ENCODE measurements at places on chromosomes 11 and 22. TPM values are rescaled to one million over a fixed set of nuclear protein-coding genes. Genes with fewer than 3 reads are reported as not detected.

DNA sequence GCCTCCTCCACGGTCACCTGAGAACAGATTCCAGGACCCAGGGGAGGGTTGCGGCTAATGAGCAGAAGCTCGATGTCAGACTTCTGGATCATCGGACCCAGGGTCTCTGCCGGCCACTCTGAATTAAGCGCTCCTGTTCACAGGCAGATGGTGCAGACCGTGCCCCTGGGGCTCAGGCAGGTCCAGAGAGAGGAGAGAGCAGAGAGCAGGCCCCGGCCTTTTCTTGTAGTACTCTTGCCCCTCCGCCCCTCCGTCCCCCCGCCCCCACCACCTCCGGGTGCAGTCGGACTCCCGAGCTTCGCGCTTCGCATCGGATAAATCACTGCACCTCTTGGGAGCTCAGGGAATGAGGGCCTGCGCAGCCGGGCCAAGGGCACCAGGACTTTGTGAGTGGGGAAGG lies 50.3 kb downstream of the RPS6KA4 start:
- DNase-seq, result no peak

DNA sequence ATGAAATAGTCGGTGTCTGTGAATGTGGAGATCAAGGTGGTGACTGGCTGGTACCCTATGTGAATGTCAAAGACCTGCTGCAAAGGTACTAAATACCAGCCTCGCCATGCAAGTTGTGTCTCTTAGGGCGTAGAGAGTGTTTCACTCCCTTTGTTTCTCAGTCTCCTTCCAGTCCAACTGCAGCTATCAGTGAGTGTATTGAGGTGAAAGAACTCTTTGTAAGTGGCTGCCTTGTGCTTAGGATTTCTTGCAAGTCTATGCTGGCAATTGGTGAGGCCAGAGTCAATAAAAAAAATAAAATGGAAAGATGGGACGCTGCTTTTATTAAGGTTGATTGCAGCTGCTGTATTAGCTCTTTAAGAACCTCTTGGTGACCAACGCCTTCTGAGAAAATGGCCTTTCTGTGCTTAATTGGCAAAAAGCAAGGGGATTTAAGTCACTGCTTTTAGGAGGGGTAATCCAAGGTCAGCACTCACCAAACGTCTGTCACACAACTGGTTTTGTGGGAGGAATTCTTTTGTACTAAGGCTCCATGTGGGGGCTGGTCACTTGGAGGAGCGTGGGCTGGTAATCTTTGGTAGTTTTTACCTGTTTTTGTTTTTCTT lies 95.1 kb downstream of the PARVA start:
- DNase-seq, result no peak

- DNase-seq, result no peak
Observed at GRCh38 chr11:96326959-96327358, 16.0 kb downstream of the MAML2 start.

DNA sequence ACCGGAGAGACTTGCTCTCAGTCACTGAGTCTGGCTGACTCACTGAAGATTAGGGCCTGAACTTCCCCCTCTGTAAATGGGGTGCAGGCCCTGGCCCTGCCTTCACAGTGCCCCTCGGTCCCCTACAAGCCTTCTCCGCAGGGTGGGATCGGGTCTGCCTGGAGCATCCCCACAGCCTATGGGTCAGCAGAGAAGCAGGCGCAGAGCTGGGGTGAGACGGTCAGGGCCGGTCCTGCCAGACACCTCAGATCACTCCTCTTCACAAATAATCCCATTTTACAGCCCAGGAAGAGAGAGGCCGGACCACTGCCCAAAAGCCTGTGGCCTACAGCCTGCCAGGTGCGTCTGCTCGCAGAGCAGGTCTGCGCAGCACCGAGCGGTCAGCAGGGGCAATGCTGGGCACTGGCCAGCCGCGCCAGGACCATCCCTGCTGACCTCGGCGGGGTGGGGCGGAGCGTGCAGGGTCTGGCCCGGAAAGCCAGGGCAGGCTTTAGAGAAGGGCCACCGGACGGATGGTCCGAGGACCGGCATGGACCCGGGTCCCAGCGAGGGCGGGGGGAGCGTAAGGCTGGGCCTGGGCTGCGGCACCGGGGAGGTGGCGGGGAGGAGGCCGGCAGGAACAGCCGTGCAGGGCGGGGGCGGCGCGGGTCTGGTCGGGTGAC lies 522 bp upstream of the SEPTIN5 start:
- no peak for DNase-seq

- no peak for DNase-seq
Observed at GRCh38 chr11:27331981-27332380, 31.0 kb downstream of the CCDC34 start.

DNA sequence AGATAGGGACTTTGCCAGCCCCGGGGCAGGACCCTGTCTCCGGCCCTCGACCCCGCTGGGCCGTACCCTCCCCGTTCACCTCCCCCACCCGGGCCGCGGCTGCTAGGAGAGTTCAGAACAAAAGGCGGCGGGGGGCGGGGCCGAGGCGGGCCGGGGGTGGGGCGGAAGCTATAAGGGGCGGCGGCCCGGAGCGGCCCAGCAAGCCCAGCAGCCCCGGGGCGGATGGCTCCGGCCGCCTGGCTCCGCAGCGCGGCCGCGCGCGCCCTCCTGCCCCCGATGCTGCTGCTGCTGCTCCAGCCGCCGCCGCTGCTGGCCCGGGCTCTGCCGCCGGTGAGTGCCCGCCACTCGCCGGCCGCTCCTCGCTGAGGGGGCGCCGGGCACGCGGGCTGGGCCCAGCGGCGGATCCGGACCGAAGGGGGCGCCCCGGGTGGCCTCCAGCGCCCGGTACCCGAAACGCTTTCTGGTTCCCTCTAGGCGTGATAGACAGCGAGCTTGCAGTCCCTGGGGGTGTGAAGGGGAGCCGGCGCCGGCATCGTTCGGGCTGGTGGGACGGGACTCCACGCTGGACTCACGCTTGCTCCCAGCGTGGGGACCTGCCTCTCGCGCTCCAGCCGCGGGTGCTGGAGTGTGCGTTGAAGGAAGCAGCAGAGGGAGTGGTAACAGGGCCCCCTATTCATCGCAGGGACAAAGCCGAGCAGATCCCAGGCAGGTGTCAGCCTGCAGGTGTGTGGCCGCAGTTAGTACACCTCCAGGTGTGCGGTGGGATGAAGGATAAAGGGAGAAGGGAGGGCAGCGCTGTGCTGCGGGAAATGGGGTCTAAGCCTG lies at the start of gene MMP11:
TSS of gene MMP11 (plus strand) at position 201 of the 825 bp plus-strand sequence. CDS start at position 223, 22 bp downstream.
- DNase-seq, result no peak

MRGPRX4 gene
- not detected for polyA plus RNA-seq

NAGA gene
- polyA plus RNA-seq, result 22.9 TPM
